ENCODE measurements at places on chromosomes 4 and X. TPM values are rescaled to one million over a fixed set of nuclear protein-coding genes. Genes with fewer than 3 reads are reported as not detected.

DNA sequence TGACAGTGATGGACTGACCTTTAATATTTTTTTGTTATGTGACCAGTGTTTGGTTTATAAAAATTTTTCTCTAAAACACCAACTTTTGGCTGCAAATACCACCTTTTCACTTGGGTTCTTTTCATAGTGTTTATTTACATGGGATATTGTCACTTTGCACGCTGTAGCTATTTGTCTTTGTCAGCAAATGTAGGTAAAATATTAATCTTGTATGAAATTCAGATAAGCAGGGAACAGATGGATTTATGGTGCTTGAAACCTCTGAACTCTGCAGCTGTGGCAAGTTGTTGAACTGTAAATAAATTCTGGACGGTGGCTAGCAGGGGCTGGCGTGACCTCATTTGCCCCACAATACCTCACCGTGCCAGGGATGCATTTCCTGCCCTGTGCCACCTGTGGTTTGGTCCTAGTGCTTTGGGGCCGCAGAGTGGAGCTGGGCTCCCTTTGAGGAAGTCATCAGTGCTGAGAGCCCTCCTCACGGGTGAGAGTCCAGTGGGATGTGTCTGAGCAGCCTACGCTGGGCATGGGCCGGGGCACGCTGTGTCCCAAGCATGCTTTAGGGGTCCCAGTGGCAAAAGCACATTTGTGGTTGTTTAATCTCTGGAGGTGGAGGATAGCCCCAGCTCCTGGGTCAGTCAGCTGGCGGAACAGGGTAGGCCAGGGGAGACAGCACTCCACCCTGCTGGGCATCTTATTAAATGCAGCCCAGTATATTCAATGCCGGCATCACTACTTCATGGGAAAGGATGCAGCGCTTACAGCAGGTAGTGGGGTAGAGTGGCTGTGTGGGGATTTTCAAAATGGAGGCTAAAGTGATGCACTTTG, 108.6 kb downstream of the TBL1X start:
- no peak for DNase-seq

- no peak for DNase-seq
Observed at GRCh38 chrX:15694941-15695451, 30.4 kb upstream of the CLTRN start.

DNA sequence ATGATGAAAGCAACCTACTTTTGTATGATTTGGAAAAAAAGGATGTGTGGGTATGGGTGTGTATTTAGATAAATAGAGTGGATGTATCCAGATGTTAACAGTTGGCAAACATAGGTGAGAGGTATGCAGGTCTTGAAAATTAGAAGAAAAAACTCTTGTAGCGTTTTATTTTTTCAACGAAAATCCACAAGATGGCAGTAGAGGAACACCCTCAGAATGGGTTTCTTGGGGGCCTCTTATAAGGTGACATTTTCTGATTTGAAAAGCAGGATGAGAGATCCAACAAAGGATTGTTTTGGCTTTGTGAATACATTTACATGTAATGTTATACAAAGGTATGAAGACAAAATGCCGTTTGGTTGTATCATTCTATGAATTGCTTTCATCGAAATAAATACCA, 68.3 kb downstream of the FMR1NB start:
- peak; percentile 7 for DNase-seq

GRCh38 chrX:74104356-74105015, 199.5 kb upstream of the ZCCHC13 start:
- no peak for DNase-seq

DNA sequence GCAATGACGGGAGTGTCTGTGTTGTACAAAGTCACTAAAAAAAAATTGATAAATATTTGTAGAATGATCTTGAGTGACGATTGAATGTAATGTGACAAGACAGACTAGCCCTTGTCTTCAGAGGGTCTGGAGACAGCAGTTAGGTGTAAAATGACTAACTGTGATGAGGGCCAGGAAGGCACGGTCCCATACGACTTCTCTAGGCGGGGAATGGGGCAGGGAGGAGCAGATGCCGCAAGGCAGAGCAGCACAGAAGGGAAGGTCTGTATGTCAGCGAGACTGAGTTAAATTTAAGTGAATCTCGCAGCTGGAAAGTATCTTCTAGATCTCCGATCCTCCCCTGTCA, 405 bp downstream of the CENPE start:
- no peak for DNase-seq

- DNase-seq, result peak; percentile 89
Observed at GRCh38 chr4:41600243-41600912, 62.4 kb downstream of the LIMCH1 start.

- peak; percentile 62 for DNase-seq
Observed at GRCh38 chr4:65670331-65671031, at the start of gene EPHA5. Gene EPHA5 (minus strand): TSS chr4:65670489. CDS start chr4:65669742, 747 bp downstream.

DNA sequence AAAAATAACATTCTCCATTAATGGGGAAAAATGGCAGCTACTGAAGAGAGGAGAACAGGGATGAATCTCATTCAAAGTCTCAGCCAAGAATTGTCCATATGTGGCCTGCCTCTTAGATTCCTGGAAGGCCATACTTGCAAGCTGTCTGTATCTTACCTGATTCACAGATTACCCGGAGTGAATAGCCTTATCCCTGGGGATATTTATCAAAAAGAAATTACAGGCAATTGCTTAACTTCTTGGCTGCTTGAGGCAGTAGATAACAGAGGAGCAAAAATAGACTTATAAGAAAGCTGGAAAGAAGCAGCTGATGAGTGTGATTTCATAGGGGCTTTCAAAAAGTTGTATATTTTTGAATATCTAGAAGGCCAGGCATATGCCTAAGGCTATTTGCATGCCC, 68.8 kb upstream of the PPP1R2C start:
- no peak for DNase-seq

GRCh38 chrX:8939322-8939721, 94.6 kb downstream of the FAM9B start:
- no peak for DNase-seq

- DNase-seq, result no peak
Observed at GRCh38 chr4:94455081-94455480, 3.3 kb downstream of the PDLIM5 start.

GRCh38 chr4:166493924-166494345, 620.9 kb downstream of the TLL1 start:
- no peak for DNase-seq

- no peak for DNase-seq
Observed at GRCh38 chr4:150974252-150974640, 40.8 kb downstream of the LRBA start.

DNA sequence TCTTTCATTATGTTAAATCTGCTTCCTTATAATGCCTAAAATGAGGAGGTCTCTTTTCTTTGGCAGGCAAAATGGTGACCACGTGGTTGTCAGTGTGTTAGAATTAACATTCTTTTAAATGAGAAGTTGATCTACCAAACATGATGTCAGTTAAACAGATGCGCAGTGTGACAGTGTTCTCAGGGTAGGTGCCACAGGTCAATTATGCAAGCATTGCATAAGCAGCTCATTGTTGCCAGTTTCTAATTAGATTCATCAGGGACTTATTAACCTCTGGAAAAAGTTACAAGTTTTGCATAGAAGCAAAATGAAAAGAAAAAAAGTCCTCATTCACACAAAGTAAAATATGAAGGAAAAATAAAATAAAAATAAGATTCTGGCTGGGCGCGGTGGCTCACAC, 324.1 kb upstream of the GALNT7 start:
- no peak for DNase-seq

DNA sequence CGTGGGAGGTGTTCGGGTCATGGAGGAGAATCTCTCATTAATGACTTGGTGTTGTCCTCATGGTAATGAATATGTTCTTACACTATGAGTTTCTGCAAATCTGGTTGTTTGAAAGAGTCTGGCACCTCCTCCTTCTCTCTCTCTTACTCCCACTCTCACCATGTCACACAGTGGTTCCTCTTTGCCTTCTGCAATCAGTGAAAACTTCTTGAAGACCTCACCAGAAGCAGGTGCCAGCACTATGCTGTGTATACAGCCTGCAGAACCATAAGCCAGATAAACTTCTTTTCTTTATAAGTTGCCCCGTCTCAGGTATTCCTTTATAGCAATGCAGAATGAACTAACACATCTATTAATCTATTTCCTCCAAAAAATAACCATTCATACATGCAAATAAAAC, 275.0 kb downstream of the ANTXR2 start:
- DNase-seq, result no peak

- peak; percentile 80 for DNase-seq
Observed at GRCh38 chr4:20839957-20840356, 139.7 kb downstream of the PACRGL start.

- DNase-seq, result no peak
Observed at GRCh38 chrX:45454290-45454689, 253.6 kb upstream of the DIPK2B start.

GRCh38 chr4:10677796-10678497, 6.6 kb downstream of the CLNK start:
- DNase-seq, result no peak

DNA sequence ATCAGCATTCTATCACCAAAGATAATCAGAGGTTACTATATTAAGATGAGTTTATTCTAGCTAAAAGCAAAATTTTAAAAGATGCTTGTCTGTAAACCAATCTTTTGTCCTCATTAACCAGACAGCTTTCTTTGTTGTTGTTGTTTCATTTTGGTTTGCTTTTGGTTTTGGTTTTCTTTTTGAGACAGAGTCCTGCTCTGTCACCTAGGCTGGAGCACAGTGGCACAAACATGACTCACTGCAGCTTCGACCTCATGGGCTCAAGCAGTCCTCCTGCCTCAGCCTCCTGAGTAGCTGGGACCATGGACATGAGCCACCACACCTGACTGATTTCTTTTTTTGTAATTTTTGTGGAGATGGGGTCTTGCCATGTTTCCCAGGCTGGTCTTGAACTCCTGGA, 102.9 kb downstream of the COX18 start:
- DNase-seq, result no peak

GRCh38 chr4:184684491-184685189, 35.1 kb downstream of the PRIMPOL start:
- no peak for DNase-seq

- no peak for DNase-seq
Observed at GRCh38 chr4:116638592-116638991, 446.8 kb downstream of the TRAM1L1 start.

DNA sequence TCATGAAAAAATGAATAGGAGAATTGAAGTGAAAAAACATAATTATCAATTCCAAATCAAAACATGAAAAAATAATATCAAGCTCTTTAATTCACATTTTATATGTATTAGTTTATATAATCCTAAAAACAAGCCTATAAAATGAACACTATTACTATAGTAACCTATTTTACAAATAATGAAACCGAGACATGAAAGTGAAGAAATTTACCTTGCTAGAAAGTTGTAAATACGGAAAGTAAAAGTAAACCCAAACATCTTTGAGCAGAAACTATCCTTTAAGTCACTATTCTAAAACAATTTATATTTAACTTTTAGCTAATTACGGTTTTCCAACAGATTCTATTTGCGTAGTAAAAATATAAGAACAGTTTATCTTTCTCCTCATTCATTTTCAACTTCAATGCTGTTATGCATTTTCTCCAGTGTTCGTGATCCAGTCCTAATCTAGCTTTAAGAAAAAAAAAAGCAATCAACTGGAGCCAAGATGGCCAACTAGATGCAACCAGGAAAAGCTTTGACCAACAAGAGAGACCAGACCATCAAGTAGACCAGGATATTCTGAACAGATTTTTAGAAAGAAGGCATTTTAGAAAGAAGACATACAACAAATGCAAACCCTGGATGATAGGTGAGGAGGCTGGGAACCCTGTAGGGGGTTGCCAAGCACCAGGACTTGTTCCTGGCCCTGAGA, 67.0 kb downstream of the DDX53 start:
- no peak for DNase-seq

DNA sequence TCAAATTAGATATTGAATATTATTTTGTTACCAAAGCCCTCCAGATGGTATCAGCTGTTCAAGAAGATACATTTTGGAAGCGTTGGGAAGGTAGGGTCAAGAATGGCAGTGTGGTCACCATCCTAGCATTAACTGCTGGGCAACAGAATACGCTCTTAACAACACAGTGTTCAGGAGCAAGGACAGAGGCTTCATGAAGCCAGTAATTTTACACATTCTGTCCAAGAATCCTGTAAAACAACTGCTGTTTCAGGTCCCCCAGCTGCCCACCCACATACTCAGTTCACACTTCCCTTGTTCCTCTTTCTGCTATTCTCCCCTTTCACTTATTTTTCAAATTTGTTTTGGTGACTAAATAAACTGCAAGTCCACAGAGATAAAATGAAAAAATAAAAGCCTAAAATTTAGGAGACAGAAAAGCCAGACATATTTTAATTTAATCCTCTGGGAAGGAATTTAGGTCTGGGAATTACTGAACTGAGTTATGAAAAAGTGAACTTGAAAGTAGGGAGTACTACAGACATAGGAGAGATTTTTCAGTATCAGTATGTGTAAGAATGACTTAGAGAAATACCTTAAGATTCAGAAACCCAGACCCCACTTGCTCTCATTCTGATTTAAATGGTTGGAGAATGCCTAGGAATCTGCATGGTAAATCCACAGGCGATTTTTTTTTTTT, 406.7 kb downstream of the MAPK10 start:
- peak; percentile 32 for DNase-seq

DNA sequence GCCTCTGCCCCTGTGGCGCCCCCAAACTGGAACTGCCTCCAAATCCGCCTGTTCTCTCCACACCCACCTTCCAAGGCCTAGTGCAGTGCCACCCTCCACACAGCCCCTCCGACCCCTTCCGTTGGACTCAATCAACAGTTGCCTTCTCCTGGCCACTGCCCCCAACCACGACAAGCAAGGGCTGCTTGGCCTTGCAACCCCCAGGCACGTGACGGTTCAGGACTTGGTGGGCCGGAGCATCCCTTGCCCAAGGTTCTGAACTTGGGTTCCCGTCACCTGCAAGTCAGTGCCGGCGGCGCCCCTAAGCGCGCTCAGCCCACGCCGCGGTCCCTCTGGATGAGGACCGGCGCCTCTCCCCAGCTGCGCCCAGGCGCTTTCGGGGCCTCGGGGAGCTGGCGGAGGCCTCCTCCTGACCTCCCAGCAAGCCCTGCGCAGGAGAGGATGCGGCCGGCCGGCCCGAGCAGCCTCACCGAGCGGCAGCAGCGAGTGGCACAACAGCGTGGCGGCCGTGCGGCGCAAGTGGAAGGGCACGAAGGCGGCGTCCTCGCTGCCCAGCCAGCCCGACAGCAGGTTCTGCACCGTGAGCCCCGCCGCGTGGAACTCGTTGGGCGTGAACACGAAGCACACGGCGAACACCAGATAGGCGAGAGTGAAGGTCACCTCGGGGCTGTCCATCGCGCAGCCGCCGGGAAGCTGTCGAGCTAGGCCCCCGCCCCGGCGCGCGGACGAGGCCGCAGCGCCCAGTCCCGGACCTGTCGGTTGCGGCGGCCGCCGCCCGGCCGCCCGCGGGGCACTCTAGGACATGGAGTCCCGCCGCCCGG, 750 bp downstream of the TMEM129 start:
- no peak for DNase-seq

- DNase-seq, result no peak
Observed at GRCh38 chr4:27360131-27360530, 499.5 kb downstream of the STIM2 start.

Gene HTN3
- total RNA-seq, result not detected

Gene GPR173
- 0.90 TPM for total RNA-seq

Gene BMP3
- not detected for total RNA-seq

Gene APOOL
- total RNA-seq, result 6.9 TPM

Gene CXXC4
- under 0.01 TPM for total RNA-seq

Gene NPY2R
- total RNA-seq, result not detected

Gene LRCH2
- 10.6 TPM for total RNA-seq

Gene RAB41
- not detected for total RNA-seq

Gene TNMD
- total RNA-seq, result not detected

Gene RIPPLY1
- not detected for total RNA-seq

Gene POU4F2
- not detected for total RNA-seq

Gene SPANXA2
- not detected for total RNA-seq

Gene MAGEA9B
- total RNA-seq, result not detected

Gene SPOCK3
- total RNA-seq, result not detected

Gene SEPTIN11
- total RNA-seq, result 106 TPM

Gene DKK2
- total RNA-seq, result not detected

Gene GPC3
- not detected for total RNA-seq

Gene RAB40A
- not detected for total RNA-seq
